IPS DF 6.9 (cell line): ENCODE measurements at places on chromosomes 7 and 10.

GRCh38 chr10:133368153-133368552 lies 5.0 kb downstream of the ECHS1 start:
- no peak overlapping the region for H3K27ac ChIP-seq
- H3K4me3 ChIP-seq: no peak overlapping the region
- no peaks in the 10 kb centered on the region for H3K27me3 ChIP-seq
- no peaks in the 10 kb centered on the region; the same call in 1 of the 2 replicates for H3K4me1 ChIP-seq
- DNase-seq: no peak

- no peak overlapping the region for H3K27ac ChIP-seq
- H3K36me3 ChIP-seq: peaks cover 17% of the 10 kb centered on the region; the same call in 1 of the 2 replicates
- no peaks in the 10 kb centered on the region for H3K4me1 ChIP-seq
- no peak for DNase-seq
- no peaks in the 10 kb centered on the region for H3K27me3 ChIP-seq
Observed at GRCh38 chr7:158782761-158783401, 46.4 kb downstream of the ESYT2 start.

DNA sequence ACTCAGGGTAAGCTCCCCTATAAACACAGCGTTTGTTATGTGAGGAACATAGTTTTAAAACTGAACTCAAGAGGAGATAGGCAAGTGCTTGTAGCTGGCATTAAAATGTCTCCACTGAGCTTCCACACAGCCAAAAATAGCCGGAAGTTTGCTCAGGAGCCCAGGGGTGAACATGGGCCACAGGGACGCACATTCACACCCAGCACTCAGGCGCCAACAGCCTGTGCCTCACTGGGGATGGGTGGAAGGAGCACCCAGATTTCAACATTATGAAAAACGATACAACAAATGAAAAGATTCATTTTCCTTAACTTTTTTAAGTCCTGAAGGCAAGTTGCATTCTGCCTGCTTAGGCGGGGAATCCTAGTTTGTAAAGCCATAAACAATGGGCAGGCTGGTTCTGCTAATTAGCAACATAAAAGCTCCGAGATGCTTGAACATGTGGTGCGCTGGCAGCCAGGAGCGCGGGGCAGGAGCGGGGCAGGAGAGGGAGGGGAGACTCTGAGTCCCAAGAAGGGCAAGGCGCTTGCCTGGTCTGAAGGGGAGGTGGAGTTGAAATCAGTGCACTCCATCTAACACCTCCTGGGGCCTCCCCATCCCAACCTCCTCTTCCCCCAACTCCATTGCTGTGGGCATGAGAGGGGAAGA lies 235.9 kb downstream of the COBL start:
- no peak overlapping the region for H3K4me3 ChIP-seq
- no peak overlapping the region for H3K27ac ChIP-seq
- H3K36me3 ChIP-seq: no peaks in the 10 kb centered on the region
- H3K4me1 ChIP-seq: peaks cover 10% of the 10 kb centered on the region
- no peaks in the 10 kb centered on the region for H3K27me3 ChIP-seq
- peak; percentile 58 for DNase-seq

DNA sequence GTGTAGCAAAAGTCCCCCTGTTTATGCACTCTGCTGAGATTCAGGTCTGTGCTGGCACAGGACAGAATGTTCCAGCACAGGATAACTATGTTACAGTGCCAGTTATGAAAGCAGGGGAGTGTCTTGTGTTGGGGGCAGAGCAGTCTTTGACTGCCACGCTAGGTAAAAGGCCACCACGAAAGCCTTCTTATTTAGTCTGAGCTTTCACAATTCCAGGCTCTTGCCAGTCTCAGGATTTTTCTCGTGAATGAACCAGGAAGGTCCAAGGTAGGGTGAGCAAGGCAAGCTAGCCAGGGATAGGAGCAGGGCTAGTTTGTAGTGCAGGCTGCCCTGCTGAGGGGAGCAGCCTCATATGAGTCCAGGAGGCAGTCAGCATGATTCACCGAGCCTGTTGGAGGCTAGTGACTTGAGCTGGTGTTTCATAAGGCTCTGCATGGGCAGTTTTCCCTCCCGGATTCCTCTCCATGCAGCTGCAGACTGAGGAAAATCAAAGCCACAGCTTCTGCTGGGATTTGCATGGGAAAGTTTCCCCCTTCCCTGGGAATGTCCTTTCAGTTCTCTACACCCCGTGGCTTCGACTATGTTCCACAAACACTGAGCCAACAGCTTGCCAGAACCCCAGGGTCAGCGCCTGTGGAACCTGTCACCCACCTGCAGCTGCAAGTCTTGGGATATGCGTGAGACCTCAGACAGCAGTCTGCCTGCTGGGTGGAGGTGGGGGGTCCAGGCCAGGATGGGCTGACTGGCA lies 112.3 kb downstream of the JCAD start:
- no peaks in the 10 kb centered on the region for H3K36me3 ChIP-seq
- H3K27me3 ChIP-seq: no peaks in the 10 kb centered on the region
- no peak for DNase-seq
- peaks cover 2% of the 10 kb centered on the region; the same call in 1 of the 2 replicates for H3K4me1 ChIP-seq
- H3K4me3 ChIP-seq: no peak overlapping the region
- no peak overlapping the region for H3K27ac ChIP-seq

- H3K27ac ChIP-seq: no peak overlapping the region
- H3K4me1 ChIP-seq: peaks cover 2% of the 10 kb centered on the region; the same call in 1 of the 2 replicates
- H3K27me3 ChIP-seq: no peaks in the 10 kb centered on the region
- DNase-seq: no peak
Observed at GRCh38 chr7:134865001-134865845, 85.8 kb downstream of the CALD1 start.

DNA sequence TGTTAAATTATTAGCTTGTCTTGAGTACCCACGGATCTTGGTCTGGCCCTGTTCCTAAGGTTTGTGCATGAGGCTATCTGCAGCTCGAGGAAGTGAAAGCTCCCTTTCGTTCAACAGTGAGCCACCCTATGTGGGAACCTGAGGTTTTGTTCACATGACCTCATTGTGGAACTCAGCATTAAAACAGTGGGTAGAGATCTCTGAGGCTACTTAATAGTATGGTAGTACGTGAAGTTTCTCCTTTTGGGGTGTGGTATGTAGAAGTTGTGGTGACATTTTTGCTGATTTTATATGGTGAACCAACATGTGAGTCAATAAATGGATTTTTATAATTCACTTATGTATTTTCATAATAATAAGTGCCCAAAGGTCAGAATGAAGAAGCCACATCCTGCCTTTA lies 252.7 kb upstream of the FERD3L start:
- no peak overlapping the region for H3K27ac ChIP-seq
- no peaks in the 10 kb centered on the region for H3K27me3 ChIP-seq
- H3K36me3 ChIP-seq: no peaks in the 10 kb centered on the region

GRCh38 chr7:94231305-94231704 lies 163.4 kb upstream of the COL1A2 start:
- peaks cover 6% of the 10 kb centered on the region for H3K27me3 ChIP-seq
- DNase-seq: no peak
- no peak overlapping the region for H3K27ac ChIP-seq
- H3K4me1 ChIP-seq: no peaks in the 10 kb centered on the region

DNA sequence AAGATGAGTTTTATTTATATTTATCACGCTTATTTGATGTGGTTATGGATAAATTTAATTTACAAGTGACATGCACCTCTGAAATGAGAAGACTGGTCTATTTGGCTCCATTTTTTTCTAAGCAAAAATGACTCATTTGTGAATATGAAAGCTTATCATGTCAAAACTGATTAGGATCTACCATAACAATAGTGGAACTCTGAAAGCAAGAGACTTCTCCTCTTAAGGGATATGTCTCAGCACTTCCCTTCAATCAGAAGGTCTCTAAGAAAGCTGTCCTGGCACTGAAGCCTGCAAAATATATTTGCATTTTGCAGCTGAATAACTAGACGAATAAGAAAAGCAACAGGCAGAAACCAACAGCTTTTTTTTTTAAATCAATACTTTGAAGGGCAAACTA lies 12.7 kb downstream of the FAS start:
- H3K27me3 ChIP-seq: no peaks in the 10 kb centered on the region
- no peak overlapping the region for H3K4me3 ChIP-seq
- no peaks in the 10 kb centered on the region for H3K36me3 ChIP-seq
- DNase-seq: no peak
- no peak overlapping the region for H3K27ac ChIP-seq

DNA sequence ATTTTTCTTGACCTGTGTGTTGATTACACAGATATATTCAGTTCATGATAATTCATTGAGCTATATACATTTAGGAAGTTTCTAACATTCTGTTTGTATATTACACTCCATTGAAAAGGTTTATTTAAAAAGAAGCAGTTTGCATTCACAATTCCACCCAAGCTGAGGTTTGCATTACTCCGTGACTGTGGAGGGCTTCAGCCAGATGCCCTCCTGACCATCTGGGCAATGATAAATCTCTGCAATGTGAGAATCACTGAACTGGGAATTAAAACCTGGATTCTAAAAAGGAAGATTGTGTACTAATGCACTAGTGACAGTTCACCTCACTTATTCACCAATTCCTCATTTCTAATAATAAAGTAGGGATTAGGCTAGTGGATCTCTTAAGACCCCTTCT lies 36.4 kb upstream of the CYP2C9 start:
- no peaks in the 10 kb centered on the region for H3K27me3 ChIP-seq
- DNase-seq: no peak
- H3K4me3 ChIP-seq: no peak overlapping the region
- no peak overlapping the region for H3K27ac ChIP-seq

DNA sequence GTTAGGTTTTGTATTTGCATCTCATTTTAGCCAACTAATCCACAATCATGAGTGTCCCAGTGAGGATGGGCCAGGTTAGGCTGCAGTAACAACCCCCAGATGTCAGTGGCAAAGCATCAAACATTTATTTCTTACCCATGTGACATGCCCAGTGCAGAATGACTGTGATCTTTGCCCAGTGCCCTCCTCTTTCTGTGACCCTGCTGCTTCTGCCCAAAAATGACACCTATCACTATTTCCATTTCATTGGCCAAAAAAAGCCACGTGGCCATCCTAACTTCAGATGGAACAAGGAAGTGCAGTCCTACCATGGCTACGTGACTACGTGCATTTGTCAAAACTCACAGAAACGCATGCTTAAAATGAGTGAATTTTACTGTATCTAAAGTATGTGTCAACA lies 109.2 kb upstream of the PRR15 start:
- H3K4me1 ChIP-seq: no peaks in the 10 kb centered on the region
- H3K27ac ChIP-seq: no peak overlapping the region
- DNase-seq: no peak
- H3K27me3 ChIP-seq: no peaks in the 10 kb centered on the region

DNA sequence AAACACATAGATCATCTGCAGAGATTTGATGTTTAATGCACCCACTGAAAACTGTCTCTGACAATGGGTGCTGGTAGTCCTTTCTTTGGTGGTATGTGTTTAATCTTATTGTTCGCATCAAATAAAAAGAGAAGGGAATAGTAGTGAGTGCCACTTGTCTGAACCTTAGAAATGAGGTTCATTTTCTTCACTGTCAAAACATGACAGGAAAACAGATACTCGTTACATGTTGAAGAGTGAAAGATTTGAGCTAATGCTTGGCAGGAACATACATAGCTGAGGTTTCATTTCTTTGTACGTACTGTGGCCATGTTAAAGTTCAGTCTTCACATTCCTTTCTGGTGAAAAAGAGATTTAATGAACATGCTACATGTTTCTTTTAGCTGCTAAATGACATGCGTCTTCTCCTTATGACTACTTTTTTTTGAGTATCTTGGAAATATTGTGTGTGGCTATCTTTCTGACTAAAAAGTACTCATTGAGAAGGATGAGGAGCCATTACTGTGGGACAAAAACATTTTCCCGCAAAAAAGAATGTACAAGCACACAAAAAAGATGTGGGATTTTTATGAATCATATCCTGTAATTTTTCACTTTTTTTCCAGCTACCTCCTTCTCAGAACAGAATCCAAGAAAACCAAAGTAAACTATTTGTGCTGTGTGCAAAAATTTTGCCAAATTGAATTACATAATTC lies 108.0 kb downstream of the TWIST1 start:
- H3K27ac ChIP-seq: no peak overlapping the region
- H3K4me1 ChIP-seq: no peaks in the 10 kb centered on the region
- H3K36me3 ChIP-seq: no peaks in the 10 kb centered on the region

GRCh38 chr10:70940834-70941568 lies 52.6 kb upstream of the PCBD1 start:
- H3K4me1 ChIP-seq: no peaks in the 10 kb centered on the region
- no peaks in the 10 kb centered on the region for H3K27me3 ChIP-seq
- H3K27ac ChIP-seq: no peak overlapping the region
- H3K4me3 ChIP-seq: no peak overlapping the region
- H3K36me3 ChIP-seq: no peaks in the 10 kb centered on the region
- no peak for DNase-seq

DNA sequence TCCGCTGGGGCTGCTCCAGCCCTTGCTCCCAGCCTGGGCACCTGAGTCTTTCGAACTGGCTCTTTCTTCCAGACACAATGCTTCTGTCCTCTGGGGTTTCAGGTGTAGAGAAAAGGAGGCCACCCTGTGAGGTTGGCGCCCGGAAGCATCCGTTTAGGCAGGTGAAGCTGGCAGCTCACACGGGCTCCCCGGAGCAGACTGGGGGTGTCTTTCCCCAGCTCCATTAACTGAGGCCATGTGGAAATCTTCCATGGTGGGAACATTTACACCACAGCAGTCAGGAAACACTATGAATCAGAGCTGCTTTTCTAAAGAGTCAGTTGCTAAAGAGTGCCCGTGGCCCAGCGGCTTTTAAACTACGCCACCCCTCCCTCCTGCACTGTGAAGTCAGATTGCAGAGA lies 29.2 kb downstream of the PRKAG2 start:
- DNase-seq: no peak
- H3K27ac ChIP-seq: no peak overlapping the region
- no peaks in the 10 kb centered on the region for H3K36me3 ChIP-seq
- H3K4me3 ChIP-seq: no peak overlapping the region
- no peaks in the 10 kb centered on the region for H3K27me3 ChIP-seq

DNA sequence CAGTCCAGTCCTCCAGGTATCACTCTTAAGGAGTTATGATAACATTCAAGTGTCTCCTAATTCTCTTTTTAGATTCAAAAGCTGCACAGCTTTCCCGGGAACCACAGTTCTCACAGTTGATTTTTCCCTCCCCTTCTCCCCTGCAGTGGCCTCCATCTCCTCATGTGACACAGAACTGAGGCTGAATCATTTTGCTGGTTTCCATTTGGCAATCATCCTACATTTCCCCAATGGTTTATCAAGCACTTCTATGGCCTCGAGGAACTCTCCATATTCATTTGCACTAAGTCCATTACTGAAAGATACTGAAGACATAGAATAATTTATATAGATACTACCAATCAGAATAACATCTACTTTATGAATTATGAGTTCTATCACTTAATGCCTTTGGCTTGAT lies 484.9 kb downstream of the GPAM start:
- H3K4me3 ChIP-seq: no peak overlapping the region
- no peak for DNase-seq
- no peaks in the 10 kb centered on the region for H3K27me3 ChIP-seq

- no peaks in the 10 kb centered on the region for H3K27me3 ChIP-seq
- no peak overlapping the region for H3K4me3 ChIP-seq
- no peaks in the 10 kb centered on the region for H3K36me3 ChIP-seq
- DNase-seq: no peak
- no peaks in the 10 kb centered on the region for H3K4me1 ChIP-seq
Observed at GRCh38 chr10:116108095-116108494, 164.9 kb downstream of the GFRA1 start.

- no peak overlapping the region for H3K27ac ChIP-seq
- H3K4me1 ChIP-seq: peaks cover 3% of the 10 kb centered on the region; the same call in 1 of the 2 replicates
- no peaks in the 10 kb centered on the region for H3K36me3 ChIP-seq
- no peaks in the 10 kb centered on the region for H3K27me3 ChIP-seq
- DNase-seq: no peak
Observed at GRCh38 chr7:3159445-3159844, 115.8 kb upstream of the CARD11 start.
